CD4-positive, alpha-beta T cell treated with Interferon gamma for 1 hour (primary cell): ENCODE measurements at places on chromosomes 11 and 22.

DNA sequence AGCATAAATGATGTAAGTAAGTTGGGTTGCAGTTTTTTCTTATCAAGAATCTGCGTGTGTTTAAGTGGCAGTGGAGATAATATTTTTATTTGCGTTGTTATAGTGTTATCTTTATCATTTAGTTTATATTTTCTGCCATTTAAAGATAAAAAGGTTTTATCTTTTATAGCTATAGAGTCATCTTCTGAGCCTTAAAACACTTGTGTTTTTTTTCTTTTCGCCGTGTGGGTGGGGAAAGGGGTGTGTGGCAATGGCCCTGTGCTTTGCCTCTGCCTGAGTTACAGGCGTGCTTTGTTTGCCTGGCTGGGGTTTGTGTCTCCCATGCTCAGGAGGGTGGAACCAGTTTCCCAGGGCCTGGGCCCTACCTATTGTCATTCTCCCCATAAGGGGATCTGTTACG, 16.2 kb downstream of the ARHGEF12 start:
- DNase-seq = no peak

GRCh38 chr22:40512426-40513136, 123.9 kb downstream of the MRTFA start:
- DNase-seq = no peak

- DNase-seq = no peak
Observed at GRCh38 chr11:33263549-33263948, 6.4 kb downstream of the HIPK3 start.

- DNase-seq = peak; percentile 43
Observed at GRCh38 chr22:20750461-20751184, 23.3 kb upstream of the SERPIND1 start.

- no peak for DNase-seq
Observed at GRCh38 chr11:110755941-110756340, 43.7 kb upstream of the ARHGAP20 start.

DNA sequence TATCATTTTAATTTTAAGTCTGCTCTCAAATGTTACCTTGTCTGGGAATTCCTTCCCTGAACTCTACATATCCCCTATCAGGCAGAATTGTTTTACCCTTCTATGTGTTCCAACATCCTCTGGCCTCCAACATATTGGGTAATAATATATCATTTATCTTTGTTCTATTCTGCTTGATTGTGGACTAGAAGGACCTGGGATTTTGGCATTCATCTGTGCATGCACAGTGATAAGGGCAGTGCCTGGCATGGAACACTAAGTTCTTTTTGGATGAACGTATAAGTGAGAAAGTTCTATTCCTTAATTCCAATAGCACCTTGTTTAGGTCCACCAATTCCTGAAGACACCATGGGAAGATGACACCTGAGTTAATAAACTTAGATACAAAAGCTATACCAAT, 1.2 kb upstream of the MS4A2 start:
- DNase-seq = no peak

DNA sequence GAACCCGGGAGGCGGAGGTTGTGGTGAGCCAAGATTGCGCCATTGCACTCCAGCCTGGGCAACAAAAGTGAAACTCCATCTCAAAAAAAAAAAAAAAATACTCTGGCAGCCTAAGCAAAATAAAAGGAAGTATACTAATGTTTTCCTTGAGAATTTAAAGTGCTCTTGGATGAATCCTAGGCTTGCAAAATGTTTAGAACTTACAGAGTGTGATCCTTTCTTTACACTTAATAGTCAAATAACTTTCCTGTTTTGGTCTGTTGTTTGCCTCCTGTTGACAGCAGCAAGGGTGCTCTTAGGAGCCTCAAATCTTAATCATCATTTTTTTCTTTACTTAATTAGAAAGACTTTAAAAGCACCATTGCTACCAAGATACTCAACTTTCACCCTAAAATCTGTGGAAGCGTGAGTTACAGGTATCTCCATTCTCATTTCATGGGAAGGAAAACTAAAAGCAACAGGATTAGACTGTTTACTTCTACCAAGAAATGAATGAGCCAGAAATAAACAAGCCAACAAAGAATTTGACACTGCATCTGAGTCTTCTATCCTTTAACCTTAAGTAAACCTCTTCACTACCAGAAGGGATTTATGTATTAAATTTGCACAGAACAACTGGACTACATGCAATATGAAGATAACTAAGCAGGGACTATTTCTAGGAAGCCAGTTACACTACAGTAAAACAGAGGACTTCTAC, 38.7 kb upstream of the CRTAM start:
- DNase-seq = no peak

- DNase-seq = no peak
Observed at GRCh38 chr11:118948000-118948399, 8.1 kb upstream of the UPK2 start.

DNA sequence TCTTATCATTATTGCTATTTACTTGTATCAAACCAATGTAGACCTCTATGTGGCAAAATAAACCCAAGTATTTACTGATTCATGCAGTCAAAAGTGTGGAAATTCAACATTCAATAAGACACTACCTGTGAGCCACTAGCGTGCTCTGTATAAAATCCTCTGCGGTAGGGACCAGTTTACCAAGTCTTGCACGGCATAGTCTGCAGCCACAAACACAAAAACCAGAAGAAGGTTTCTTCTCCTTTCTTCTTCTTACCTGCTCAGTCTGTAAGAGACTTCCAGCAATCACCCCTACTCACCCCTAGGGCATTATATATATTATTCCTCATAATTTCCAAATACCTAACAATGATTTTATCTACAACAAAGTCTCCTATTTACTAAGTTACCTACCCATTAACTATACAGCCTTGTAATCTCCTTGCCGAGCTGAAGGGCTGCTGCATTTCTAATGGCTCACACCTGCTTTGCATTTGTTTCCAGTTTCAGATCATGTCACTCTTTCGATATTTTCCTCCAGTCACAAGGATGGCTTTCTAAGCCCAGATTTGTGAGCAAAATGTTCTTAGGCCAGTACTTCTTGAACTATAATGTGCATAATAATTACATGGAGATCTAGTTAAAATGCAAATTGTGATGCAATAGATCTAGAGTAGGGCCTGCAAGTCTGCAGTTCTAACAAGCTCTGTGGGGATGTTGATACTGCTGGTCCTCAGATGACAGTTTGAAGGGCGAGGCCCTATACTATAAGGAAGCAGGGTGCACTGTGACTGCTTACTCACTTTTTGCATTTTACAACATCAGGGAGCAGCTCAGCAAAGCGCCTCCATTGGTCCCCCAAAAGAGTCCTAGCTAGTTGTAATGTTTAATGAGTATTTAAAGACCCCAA, 191.9 kb upstream of the DDI1 start:
- DNase-seq = no peak

DNA sequence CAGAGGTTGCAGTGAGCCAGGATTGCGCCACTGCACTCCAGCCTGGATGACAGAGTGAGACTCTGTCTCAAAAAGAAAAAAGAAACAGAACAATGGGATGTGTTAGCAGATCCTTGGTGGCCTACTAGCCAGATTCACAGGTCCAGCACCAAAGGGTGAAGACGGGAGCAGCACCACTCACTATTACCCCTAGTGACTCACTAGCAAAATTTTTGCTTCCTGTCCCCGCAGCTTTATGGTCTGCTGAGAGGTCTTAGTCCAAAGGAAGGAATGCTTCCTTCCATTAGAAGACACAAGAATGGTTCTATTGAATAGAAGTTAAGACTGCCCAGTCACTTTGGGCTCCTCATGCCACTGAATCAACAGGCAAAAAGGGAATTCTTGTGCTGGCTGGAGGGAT, 35.9 kb upstream of the NUP50 start:
- DNase-seq = no peak

GRCh38 chr11:114293201-114293711, 2.9 kb upstream of the NNMT start:
- DNase-seq = no peak

DNA sequence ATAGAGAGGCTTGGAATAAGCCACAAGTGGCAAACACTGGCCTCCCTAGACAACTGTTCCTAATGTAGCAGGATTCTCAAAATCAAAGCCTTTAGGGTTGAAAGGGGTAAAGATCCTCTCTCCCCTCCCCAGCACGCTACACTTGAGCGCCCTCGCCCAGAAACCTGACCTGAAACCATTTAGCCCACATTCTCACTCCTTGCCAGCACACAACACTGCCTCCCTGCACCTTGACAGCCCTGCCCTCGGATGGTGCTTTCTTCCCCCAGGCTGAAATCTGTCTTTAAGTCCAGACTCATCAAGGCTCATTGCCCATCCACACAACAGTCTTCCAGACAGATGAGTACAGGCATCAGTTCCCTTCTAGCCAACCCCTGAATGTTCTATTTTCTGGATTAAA, 26.5 kb downstream of the CWC15 start:
- DNase-seq = no peak

GRCh38 chr11:17985517-17985916, 27.3 kb downstream of the SERGEF start:
- no peak for DNase-seq

DNA sequence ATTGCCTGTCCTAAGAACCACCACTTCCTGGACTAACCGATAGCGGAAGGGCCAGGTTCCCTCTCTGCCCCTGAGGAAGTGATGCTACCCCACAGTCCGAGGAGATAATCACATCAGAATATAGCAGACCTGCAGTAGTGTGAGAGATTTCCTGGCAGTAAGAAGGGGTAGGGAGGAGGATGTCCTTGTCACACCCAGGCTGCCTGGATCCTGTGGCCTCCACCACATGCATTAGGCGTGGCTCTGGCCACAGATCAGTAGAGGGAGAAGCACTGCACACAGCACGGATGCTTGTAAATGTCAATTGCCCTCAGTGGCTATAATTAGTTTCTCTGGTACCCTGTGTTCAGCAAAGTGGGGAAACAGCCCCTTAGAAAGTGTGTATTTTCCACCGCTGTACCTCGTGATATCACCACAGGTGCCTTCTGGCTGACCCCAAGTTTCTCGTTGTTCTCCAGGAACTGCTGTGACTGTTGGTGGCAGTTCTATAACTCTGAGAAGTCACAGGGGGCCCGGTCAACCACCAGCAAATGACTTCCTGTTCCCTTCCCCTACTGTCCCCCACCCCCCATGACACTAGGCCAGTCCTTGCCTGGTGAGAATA, 61.8 kb downstream of the UBASH3B start:
- DNase-seq = peak; percentile 65

GRCh38 chr11:32792948-32793475, 1.4 kb downstream of the CCDC73 start:
- peak; percentile 30 for DNase-seq

DNA sequence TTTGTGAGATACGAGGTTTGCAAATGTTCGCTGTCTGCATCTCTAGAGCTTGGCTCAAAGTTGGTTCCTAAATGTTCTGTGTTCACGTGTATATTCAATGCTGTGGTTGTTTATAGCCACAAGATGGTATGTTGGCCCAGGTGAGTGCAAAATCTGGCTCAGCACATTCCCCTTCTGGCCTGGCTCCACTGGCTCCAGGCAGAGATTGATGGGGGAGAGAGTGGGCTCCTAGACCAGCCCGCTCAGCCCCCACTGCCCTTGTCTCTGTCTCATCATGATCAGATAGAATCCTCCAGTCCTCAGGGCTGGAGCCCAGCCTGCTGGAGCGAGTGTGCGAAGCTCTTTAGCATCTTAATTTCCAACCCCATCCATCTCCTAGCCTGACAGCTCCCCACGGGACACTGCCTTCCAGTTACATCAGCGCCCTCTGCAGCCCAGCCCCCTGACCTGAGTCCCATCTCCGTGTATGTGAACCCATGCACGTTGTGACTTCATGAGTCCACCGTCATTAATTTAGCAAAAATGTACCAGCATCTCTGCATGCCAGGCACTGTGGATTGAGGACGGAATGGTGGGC, 2.0 kb downstream of the P2RX3 start:
- DNase-seq = no peak

DNA sequence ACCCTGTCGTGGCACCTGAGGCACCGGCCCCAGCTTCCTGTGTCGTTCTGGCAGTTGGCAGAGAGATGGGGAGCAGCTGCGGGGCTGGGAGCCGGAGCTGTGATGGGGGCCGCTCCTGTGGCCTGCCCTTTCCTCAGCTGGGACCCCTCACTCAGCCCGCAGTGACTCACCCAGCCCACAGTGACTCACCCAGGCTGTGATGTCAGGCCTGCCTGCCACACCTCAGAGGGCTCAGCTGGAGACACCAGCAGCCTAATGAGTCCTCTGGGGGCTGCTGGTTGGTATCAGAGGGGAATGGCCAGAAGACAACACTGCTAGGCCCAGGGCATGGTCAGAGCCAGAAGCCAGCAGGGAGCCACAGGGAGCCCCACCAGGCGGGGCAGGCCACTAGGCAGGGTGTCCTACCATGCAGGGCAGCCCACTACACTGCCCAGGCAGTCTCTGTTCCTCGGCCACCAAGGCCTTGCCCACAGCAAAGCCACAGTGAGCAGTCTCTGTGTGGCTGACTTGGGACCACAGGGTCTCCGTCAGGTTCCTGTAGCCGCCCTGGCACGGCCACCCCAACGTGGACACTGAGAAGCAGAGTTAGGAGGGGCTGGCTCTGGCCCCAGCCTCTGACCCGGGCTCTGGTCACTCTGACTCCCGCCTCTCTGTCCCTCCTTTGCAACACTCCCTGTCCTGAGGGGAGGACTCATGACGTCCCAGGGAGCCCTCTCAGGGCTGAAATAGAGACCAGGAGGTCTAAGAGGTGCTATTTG, 4.2 kb upstream of the FXYD2 start:
- DNase-seq = peak; percentile 80

GRCh38 chr22:20109411-20110358, 6.2 kb upstream of the RANBP1 start:
- no peak for DNase-seq

GRCh38 chr22:49546811-49547585, 280.7 kb downstream of the BRD1 start:
- no peak for DNase-seq

GRCh38 chr11:12174128-12174476, 63.7 kb downstream of the MICAL2 start:
- no peak for DNase-seq

DNA sequence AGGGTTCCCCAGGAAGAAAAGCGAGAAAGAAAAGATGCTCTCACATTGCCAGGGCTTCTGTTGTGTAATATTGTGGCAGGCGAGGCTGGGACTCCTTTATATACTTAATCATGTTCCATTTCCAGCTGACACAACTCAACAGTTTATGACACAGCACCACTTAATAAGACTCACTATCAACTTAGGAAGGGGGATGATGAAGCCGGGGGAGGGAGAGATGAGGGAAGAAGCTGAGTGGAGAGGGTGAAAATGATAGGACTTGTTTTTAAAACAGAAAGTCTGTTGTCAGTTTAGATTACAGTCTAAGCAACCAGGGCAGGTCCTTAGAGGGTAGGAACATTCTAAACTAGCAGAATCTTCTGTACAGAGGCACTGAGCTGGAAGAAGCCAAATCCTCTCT, 397.0 kb downstream of the NXPE2 start:
- no peak for DNase-seq

GRCh38 chr11:6931146-6931713, 5.0 kb downstream of the ZNF215 start:
- DNase-seq = no peak

DNA sequence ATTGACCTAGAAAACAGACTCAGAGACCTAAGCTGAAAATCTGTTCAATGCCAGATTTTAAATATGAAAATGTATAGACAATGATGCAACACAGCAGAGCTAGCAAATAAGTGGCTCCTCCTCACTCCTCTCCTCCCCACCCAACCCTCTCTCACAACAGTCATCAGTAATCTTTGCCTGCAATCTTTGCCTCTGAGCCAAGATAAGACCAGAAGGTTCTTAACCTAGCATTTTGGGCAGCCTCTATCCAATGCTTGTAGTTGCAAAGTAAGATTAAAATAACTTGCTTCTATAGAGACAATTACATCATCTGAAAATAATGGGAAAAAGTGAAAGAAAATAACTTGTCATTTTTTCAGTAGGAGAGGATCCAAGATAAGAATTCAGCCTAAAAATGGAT, 117.3 kb downstream of the PARVA start:
- DNase-seq = no peak

- no peak for DNase-seq
Observed at GRCh38 chr11:7462706-7463105, 22.6 kb upstream of the OLFML1 start.

- DNase-seq = no peak
Observed at GRCh38 chr11:128508770-128509510, 78.4 kb downstream of the ETS1 start.
